ENCODE measurements at places on chromosomes 13 and 19.

DNA sequence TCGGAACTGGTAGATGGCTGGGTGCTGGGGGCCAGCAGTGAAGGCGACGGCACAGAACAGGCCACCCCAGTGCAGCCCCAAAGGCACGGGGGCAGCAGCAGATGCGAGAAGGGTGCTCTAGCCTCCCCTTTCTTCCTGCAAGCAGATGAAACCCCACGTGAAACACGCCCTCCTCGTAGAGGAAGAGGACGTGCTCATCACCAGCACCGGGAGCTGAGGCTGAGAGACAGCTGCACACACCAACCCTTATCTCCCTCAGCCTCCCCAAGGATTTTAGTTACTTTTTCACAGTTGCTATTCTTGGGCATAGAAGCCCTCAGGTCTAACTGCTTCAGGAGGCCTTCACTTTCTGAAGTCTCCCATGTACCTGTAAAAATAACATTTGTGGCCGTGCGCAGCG is 11.9 kb downstream of the ZNF787 start:
- no peak for DNase-seq

GRCh38 chr19:4066176-4066606 is 508 bp downstream of the ZBTB7A start:
- no peak for DNase-seq

- no peak for DNase-seq
These were observed 7.3 kb downstream of the KLK8 start for GRCh38 chr19:50994129-50994528.

- DNase-seq, result no peak
These were observed 4.1 kb downstream of the PGLS start for GRCh38 chr19:17515408-17516149.

DNA sequence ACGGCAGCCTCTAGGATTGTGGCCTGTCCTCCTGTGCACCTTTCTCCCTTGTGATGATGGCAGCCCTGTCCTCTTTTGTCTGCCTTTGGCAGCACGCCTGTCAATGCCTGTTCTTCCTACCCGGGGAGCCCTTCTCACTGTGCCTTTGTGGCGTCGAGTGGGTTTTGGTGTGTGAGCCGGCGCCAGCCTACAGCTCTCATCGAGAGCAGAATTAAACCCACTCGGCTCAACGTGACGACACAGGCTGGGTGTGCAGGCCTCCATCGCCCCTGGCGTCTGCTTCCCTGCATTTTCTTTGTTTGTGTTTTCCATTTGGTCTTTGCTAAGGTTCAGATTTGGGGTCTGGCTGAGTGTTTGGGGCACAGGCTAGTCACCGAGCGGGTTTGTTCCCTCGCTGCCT is 34.4 kb downstream of the AP1M1 start:
- DNase-seq, result no peak

GRCh38 chr13:73610799-73611592 is 523.2 kb downstream of the KLF12 start:
- DNase-seq, result no peak

DNA sequence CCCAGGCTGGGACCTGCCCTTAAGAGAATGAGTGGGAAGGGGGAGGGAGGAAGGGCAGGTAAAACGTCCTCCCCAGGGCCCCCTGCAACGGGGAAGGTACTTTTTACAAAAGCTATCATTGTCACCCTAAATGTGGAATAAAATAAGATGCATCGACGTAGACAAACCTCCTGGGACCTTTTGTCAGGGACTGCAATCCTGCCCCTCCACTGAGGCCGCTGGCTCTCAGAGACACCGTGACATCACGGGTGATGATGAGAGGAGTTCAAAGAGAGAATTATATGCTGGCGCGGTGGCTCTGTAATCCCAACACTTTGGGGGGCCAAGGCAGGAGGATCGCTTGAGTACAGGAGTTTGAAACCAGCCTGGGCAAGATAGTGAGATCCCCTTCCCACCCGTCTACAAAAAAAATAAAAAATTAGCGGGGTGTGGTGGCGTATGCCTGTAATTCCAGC is 1.8 kb upstream of the MYBPC2 start:
- DNase-seq, result no peak

GRCh38 chr19:12995596-12996405 is 526 bp downstream of the NFIX start:
- DNase-seq, result no peak

GRCh38 chr13:50676602-50677001 is 166.9 kb downstream of the DLEU7 start:
- no peak for DNase-seq

DNA sequence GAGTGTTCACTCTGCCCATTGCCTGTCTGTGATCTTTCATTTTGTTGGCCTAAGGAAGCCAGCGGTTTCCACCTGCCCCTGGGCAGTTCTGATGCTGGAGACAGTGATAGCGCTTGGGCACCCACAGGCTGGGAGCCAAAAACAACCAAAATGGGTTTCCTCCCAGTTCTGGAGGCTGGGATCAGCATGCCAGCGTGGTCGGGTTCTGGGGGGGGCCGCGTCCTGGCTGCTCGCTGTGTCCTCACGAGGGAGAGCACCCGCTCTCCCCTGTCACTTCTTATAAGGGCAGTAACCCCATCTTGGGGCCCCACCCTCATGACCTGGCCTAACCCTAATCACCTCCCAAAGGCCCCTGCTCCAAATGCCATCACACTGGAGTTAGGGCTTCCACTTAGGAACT is 67.9 kb downstream of the RAB20 start:
- DNase-seq, result no peak

GRCh38 chr19:46634045-46634655 is 1.9 kb downstream of the GNG8 start:
- peak; percentile 90 for DNase-seq

GRCh38 chr13:107339209-107339608 is 771.3 kb upstream of the ARGLU1 start:
- no peak for DNase-seq
